Stimulated activated naive B cell treated with anti-CD40 and anti-IgM and Interleukin-4, amounts not matched to agents 10 μg/mL and 1 μg/mL and 100 μg/mL, for 72 hours (primary cell): ENCODE measurements at places on chromosomes 6 and 20.

GRCh38 chr6:87540539-87540938 lies 49.2 kb downstream of the RARS2 start:
- no peaks in the 10 kb centered on the region for H3K27me3 ChIP-seq
- peaks cover 16% of the 10 kb centered on the region for H3K4me1 ChIP-seq
- H3K36me3 ChIP-seq: peaks cover 41% of the 10 kb centered on the region
- H3K27ac ChIP-seq: no peak overlapping the region
- no peak for DNase-seq
- no peak overlapping the region for H3K4me3 ChIP-seq

- H3K36me3 ChIP-seq: no peaks in the 10 kb centered on the region
- DNase-seq: no peak
- H3K4me3 ChIP-seq: no peak overlapping the region
These were observed 19.8 kb downstream of the PTK7 start for GRCh38 chr6:43095939-43096338.

DNA sequence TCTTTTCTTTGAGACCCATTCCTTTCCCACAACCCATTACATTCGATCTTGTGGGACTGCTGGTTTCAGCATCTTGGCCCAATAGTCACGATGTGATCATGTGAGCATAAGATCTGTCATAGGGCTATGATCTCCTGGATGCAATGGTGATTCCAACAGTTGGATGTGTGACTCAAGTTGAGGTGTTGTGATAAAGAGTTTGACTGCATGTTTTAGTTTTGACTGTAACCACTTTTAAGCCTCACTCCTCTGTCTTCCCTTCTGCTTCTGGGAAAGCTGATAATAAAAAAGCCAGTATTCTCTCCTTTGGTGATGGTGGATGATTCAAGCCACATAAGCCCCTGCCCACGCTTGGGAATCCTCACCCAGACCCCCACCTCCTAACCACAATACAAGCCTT lies 117.0 kb upstream of the ASCC3 start:
- no peaks in the 10 kb centered on the region for H3K4me1 ChIP-seq
- H3K4me3 ChIP-seq: no peak overlapping the region
- H3K27ac ChIP-seq: no peak overlapping the region
- H3K27me3 ChIP-seq: peaks cover 5% of the 10 kb centered on the region
- no peaks in the 10 kb centered on the region for H3K36me3 ChIP-seq
- DNase-seq: no peak

DNA sequence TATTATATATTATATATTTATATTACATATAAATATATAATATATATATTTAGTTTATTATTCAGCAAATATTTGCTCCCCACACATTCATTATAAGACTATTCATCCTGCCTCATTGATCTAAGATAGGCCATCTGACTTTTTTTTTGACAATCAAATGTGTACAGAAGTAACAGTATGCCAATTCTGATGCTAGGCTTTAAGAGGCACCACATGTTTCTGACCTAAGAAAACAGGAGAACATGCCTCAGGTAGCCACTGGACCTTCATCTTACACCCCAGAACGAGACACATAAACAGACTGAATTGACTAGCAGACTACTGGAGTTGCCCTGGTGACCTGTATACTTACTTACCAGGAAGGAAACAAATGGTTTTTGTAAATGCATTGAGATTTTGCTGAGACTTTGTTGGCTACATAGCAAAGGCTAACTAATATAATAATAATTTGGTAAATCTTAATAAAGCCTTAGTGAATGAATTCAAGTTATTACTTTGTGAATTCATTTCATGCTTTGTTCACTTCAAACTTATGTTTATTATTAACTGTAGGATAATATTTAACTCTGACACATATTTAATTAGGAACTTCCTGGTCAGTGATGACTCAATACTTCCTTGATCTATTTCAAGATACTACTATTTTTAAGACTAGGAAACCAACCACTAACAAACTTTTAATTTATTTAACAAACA lies 13.4 kb upstream of the MYO6 start:
- H3K27ac ChIP-seq: no peak overlapping the region
- H3K4me3 ChIP-seq: no peak overlapping the region
- DNase-seq: no peak
- H3K4me1 ChIP-seq: peaks cover 2% of the 10 kb centered on the region

GRCh38 chr6:156432543-156432942 lies 344.6 kb upstream of the ARID1B start:
- H3K27me3 ChIP-seq: no peaks in the 10 kb centered on the region
- no peaks in the 10 kb centered on the region for H3K36me3 ChIP-seq
- no peak overlapping the region for H3K4me3 ChIP-seq
- DNase-seq: no peak

- no peaks in the 10 kb centered on the region for H3K27me3 ChIP-seq
- H3K4me3 ChIP-seq: no peak overlapping the region
- no peaks in the 10 kb centered on the region for H3K36me3 ChIP-seq
- DNase-seq: no peak
- H3K4me1 ChIP-seq: peaks cover 4% of the 10 kb centered on the region
These were observed 262.8 kb upstream of the MAN1A1 start for GRCh38 chr6:119612176-119612891.

DNA sequence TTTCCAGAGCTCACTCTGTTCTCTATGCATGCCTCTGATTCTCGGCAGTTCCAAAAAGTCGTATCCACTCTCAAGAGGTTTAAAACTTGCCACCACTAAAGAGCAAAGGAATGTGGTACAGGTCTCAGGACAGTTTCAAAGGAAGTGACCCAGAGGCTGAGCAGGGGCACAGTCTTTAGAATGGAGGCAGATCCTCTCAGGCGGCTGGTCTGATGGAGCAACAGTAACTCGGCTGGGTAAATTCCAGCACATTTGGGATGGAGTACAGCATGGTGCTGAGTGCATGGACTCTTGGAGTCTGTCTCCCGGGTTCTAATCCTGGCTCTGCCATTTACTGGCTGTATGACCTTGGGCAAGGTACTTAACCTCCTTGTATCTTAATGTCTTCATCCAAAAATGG lies 88.1 kb upstream of the BACH2 start:
- peak overlapping the region; percentile 29 for H3K4me3 ChIP-seq
- peak overlapping the region; percentile 59 for H3K27ac ChIP-seq
- no peaks in the 10 kb centered on the region for H3K27me3 ChIP-seq
- H3K4me1 ChIP-seq: peaks cover 59% of the 10 kb centered on the region
- DNase-seq: no peak
- H3K36me3 ChIP-seq: no peaks in the 10 kb centered on the region

DNA sequence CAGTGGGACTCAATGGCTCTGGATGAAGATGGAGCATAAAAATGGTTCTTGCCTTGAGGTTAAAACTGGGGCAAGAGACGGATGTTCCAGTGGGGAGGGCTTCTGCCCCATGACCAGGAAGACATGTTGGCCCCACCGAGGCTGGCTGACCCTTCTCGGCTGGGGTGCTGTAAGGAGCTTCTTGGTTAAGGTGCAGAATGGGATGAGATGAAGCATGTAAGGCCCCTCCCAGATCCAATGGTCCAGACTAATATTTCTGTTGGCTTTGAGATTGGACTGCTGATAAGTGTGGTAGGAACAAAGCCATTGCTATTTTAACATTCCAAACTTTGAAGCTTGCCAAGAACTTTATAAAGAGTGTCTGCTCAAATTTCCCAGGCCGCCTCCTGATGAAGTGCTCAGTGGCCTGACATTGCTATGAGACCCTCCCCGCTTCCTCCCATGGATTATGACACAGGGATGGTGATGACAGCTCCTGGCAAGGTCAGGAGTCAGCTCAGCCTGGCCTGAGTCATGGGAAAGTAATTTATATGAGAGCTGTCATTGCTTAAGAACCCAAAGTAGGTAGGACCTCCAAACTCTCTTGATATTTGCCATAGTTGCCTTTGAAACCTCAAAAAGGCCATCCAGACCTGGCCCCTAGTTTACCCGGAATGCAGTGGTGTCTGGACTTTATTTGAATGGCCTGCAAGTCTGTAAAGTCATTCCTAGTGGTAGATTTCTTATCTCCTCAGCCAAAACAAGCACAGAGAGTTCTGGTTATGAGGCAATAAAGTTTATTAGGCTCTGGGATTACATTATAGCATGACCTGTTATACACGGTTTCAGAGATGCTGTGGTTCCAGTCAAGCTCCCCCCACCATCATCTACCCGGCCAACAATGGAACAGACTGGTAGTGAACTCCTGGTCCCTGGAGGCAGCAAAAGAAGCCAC lies 55.2 kb downstream of the TGM2 start:
- DNase-seq: no peak
- H3K36me3 ChIP-seq: no peaks in the 10 kb centered on the region
- H3K27me3 ChIP-seq: no peaks in the 10 kb centered on the region

GRCh38 chr6:157527471-157527907 lies 146.5 kb downstream of the ZDHHC14 start:
- peaks cover 29% of the 10 kb centered on the region for H3K4me1 ChIP-seq
- no peak overlapping the region for H3K27ac ChIP-seq
- no peak for DNase-seq
- H3K36me3 ChIP-seq: peaks cover 27% of the 10 kb centered on the region
- peaks cover 5% of the 10 kb centered on the region for H3K27me3 ChIP-seq

GRCh38 chr6:156857573-156857972 lies 80.4 kb downstream of the ARID1B start:
- no peak for DNase-seq
- H3K27me3 ChIP-seq: no peaks in the 10 kb centered on the region

DNA sequence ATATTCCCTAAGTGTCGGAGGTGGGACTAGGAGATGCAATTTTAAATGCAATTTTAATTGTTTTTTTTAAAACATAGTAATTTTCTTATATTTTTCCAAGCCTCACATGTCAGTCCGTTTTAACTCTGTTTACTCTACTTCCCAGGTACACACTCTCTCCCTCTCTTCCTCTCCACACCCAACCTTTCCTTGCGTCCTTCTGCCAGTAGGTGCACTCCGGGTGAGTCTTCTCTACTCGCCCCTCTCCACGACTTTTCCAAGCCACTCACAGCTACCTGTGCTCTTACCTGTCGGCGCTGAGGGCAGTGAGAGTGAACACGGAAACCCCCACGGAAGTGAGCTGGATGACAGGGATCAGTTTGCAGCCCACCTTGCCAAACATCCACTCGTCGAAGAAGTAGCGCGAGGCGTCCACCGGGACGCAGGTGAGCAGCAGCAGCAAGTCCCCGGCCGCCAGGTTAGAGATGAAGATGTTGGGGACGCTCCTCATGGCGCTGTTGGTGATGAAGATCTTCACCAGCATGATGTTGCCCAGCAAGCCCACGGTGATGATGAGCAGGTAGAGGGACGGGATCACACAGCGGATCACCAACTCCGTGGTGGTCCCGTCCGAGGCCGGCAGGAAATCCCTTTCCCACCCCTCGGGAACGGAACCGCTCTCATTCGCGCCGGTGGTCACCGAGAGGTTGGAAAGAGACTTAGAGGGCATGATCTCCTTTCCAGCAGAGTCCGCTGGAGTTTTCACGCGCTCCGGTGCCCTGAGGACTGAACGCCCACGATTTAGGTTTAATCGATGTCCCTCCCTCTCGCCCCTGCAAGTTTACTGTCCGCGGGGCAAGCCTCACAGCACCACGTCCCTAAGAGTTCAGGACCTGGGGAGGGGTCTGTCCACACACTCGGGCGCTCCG lies 44.5 kb upstream of the GJE1 start:
- no peak overlapping the region for H3K27ac ChIP-seq
- peaks cover 16% of the 10 kb centered on the region for H3K4me1 ChIP-seq
- no peaks in the 10 kb centered on the region for H3K36me3 ChIP-seq
- H3K27me3 ChIP-seq: peaks cover 18% of the 10 kb centered on the region
- peak overlapping the region; percentile 37 for H3K4me3 ChIP-seq

DNA sequence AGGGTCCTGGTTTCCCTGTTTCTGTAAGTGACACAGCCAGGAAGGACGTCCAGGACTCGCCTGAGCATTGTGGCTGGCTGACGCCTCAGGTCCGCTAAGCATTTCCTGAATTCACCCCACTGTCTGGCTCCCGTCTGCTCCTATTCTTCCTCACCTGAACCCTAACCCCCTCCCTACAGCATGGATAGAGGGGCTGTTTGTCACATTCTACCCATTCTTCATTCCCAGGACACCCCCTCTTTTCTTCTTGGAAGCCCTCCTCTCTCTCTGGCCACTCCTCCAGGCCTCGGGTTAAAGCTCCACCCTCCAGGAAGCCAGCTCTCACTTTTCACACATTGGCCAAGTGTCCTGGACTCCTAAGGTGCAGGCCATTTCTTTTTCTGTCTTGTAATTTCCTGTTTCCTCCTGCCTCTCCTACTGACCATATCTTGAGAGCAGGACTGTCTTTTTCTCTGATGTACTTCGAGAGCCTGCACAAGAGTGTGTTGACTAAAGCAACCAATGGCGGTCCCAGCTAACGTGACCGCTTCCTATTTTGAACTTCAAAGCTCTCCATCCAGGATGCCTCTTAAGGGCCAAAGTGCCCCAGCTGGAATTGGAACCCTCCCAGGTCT lies 24.2 kb upstream of the MYMX start:
- no peak for DNase-seq
- H3K27ac ChIP-seq: no peak overlapping the region
- H3K4me1 ChIP-seq: no peaks in the 10 kb centered on the region
- no peaks in the 10 kb centered on the region for H3K36me3 ChIP-seq
- no peak overlapping the region for H3K4me3 ChIP-seq

DNA sequence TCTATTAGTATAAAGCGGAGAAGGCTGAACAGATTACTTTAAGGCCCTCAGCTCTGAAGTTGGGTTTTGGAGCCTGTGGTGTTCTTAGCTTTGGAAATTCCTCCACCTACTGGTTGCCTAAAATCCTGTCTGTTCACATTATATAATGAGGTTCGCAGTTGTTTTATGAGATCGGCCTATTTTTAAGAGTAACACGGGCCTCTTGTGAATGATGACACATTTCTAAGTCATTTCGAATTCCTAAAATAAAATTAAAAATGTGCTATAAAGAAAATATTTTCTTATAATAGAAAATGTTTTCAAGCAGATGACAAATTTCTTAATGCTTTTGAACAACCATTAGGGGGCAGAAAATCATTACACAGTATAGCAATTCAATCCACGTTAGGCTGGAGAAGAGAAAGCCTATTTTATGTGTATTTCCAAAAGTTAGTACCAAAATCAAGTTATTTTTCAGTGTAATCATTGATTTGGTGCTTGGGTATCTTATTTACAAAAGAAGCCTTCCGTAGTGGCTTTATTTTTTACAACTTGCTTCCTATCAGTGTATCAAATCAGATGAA lies 15.8 kb upstream of the FAM8A1 start:
- H3K27ac ChIP-seq: peak overlapping the region; percentile 44
- no peaks in the 10 kb centered on the region for H3K36me3 ChIP-seq
- DNase-seq: no peak
- H3K27me3 ChIP-seq: peaks cover 6% of the 10 kb centered on the region
- H3K4me3 ChIP-seq: no peak overlapping the region

DNA sequence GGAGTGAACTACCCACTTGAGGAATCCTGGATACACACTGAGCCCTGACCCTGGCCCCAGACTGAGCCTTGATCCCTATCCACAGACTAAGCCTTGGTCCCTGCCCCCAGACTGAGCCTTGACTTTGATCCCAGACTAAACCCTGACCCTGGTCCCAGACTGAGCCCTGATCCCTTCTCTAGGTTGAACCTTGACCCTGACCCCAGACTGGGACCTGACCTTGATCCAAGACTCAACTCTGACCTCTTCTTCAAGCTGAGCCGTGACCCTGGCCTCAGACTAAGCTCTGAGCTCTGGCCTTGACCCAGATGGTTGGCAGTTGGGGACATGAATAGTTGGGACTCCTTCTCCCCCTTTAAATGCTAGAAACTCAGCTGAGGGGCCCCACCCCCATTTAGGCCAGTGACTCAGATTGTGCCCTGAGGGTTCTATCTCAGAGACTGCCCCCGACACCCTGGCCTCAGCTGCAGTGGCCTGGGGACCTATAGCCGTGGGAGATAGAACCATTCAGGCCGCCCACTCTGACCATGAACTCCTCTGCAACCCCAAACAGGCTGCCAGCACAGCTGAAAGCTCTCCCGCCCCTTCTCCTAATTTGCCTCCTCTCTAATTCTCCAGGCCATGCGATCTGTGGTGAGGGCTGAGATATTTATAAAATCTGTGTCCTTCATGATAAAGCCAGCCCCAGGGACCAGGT lies 84.7 kb downstream of the DLGAP4 start:
- no peak overlapping the region for H3K27ac ChIP-seq
- no peaks in the 10 kb centered on the region for H3K36me3 ChIP-seq
- H3K4me1 ChIP-seq: no peaks in the 10 kb centered on the region
- peaks cover 34% of the 10 kb centered on the region for H3K27me3 ChIP-seq
